ENCODE measurements at places on chromosomes 3 and 15.

DNA sequence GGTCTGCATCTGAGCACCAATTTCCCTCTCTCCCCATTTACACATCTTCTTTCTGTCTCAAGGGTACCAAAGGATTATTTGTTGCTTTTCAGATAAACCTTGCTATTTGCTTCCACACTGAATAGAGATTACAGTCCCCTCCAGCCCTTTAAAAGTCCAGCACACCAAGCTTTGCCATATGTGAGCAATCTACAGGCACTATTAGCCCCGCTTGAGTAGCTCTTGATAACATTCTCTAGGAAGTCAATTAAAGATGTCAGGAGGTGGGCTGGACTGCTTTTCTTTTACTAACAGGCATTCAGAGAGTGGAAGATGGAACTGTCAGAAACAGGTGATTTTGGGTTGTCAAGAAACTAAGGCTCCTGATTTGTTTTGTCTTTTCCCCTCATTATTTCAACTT lies 417.0 kb downstream of the ROBO2 start:
- no peak for DNase-seq

DNA sequence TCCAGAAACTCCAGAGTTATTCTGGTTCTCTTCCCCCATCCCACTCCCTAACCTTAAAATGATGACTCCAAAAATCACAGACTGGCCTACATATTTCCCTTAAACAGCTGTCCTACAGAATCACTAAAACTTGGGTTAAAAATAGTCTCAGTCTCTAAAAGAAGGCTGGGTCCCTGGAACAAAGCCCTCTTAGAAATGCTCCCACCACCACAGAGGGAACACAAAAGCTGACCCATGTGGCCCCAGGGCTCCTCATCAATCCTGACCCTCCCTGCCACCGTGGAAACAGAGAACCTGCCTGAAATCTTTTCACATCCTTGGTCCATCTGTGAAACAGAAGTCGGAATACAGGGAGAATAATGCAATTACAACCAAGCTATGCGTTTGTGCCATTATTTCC lies 55.7 kb upstream of the DCLK3 start:
- DNase-seq = no peak

DNA sequence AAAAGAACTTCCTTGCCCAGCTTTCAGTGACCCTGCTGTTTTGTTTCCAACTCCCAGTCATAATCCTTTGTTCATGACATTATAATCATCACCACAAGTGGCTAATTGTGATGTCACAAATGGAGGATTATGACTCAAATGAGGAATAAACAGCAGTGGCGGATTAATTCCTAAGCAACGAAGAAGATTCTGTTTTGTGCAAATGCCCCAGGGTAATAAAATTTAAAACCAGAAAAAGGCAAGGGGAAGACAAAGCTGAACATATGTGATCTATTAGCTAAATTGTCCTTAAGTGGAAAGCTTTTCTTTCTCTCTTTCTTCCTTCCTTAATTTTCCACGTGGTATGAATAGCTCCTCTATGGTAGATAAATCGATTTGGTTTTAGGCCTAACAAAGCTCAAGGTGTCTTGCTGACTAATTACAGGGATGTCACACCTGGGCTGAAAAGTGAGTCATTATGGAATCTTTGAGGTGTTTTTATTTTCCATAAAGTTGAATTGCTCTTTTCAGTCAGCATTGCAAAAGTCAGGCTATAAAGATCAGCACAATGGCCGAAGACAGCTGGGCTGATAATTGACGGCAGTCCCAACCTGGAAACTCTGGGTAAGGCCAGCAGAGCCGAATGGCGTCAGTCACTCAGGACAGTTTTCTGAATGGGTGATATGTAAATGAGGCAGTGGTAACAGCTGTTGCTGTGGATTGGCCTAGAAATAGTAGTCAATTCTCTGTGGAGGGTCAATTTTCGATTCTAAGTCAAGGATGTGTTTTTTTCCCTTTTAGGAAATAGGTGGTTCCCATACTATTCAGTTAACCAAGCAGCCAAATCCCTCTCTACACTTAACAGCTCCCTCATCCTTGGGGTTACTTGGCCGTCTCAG lies 121.5 kb downstream of the PTPRG start:
- no peak for DNase-seq

GRCh38 chr3:150384296-150385212 lies 23.5 kb upstream of the TSC22D2 start:
- DNase-seq = peak; percentile 66

DNA sequence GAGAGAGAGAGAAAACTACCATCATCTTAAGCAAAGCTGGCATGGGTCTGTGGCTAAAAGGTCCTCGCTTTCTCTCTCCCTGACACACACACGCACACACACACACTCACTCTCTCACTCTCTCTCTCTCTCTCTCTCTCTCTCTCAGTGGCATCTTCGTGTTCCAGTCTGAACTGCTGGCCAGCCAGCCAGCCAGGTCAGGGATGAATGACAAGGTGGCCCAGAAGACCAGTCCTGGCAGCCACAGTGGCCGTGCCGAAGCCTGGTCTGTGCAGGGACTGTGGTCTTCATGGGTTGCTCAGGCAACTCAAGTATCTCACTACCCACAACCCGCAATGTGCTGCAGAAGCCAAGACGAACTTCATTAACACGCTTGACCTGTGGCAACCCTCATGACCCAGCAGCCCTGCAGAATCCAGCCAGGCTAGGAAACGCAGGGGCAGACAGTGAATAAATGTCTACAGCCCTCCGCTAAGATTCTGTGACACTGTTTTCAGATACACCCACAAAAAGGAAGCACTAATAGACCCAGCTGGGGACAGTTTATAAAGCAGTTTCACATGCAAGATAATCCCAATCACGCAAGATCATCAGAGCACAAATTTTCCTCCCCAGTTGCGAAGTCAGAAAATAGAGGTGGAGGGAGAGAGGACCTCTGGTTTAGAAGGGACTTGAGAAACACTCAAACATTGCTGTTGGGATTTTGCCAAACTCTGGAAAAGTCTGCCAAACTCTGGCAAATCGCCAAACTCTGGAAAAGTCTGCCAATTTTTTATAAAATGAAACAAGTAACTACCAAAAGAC lies 66.4 kb downstream of the XXYLT1 start:
- DNase-seq = peak; percentile 78

DNA sequence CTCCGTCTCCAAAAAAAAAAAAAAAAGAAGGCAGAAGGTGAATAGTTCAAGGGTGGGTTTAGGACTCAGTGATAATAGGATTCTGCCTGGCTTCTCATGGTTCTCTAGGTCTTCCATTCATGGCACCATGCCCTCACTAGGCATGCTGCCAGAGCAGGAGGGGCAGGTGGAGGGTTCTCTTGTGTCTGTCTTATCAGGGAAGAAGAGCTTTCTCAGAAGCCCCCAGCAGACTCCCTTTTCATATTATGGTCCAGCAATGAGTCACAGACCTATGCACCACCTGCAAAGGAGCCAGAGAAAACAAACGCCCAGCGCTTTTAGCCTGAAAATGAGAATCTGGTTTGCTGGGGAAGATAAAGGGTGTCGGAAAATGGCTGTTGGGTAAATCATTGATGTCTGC lies 3.0 kb downstream of the CCR2 start:
- no peak for DNase-seq

GRCh38 chr3:185721970-185722369 lies 102.9 kb downstream of the IGF2BP2 start:
- no peak for DNase-seq

DNA sequence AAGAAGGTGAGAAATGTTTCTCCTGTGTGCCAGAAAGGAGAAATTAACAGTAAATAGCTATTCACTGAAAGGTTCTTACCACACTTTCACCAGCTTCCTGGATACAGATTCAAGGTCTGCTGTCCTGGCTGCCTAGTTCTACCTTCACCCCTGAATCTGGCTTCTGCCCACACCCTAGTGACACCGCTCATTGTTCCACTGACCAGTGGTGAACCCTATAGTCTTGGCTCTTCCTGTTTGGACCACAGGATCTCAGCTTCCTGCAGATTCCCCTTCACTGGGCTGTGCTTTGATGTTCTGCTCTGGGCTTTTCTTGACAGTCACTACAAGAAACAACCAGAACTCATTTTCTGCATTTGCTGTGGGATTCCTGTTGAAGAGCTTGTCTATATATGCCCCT lies 250.0 kb downstream of the XXYLT1 start:
- no peak for DNase-seq

DNA sequence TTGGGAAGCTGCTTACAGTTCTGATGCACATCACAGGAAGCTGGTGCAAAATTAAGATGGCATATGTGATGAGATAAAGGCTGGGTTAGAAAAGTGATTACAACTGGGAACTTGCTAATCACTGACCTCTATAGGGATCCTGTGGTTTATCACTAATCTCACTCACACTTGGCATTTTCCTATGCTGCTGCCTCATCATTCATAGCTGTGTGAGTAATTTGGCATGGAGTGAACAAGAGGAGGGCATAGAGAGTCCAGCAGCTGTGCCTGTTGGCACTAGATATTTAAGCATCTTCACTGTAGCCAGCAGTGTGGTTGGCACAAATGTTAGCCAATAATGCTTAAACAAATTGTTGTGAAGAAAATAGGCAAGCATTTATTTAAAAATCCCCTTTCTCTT lies 217.7 kb upstream of the CGNL1 start:
- no peak for DNase-seq

- DNase-seq = no peak
Measured at GRCh38 chr3:55601366-55602080, 114.4 kb upstream of the WNT5A start.

DNA sequence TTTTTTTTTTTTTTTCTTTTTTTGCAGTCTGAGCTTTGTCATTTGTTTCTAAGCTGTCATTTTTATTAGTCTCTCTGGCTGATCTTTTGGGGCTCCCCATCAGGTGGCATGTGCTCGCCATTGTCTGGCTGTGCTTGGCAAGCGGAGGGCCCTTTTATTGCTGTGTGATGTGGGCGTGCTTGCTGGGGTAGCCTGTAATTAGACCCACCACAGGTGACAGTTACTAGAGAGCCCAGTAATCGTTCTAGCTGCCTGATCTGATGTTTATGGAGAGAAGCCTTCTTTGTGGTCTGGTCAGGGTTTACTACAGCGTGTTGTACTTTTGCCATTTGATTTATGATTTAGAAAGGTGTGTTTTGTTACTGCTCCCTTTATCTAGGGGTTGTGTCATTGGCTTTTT lies 179.9 kb downstream of the MCTP2 start:
- DNase-seq = no peak

GRCh38 chr15:85496551-85497171 lies 116.3 kb downstream of the AKAP13 start:
- DNase-seq = no peak

DNA sequence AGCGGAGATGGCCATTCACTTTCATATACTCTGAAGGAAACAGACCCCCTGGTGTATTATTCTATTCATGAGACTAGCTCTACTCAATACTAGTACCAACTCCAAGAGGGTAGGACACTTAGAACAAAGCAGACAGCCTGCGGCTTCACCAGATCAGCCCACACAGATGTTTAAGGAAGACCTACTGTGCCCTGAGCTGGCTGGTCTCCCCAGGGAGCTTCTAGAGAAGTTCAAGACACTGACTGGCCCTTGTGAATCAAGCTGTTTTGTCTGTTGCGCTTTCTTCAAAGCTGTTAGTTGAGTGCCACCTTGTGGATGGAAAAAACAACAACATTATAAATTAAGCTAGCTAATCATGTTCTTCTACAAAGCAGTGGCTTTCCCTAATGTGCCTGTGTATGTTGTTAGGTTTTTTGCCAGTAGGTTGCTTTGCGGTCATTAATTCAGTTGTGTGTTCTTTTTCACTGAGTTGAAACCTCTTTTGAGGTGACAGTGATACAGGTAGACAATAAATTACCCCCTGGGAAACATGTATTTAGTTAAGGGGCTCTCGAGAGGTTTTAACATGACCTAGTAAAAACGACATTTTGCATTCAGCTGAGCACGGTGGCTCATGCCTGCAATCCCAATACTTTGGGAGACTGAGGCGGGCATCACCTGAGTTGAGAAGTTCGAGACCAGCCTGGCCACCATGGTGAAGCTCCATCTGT lies 64.2 kb upstream of the MYZAP start:
- DNase-seq = peak; percentile 39

DNA sequence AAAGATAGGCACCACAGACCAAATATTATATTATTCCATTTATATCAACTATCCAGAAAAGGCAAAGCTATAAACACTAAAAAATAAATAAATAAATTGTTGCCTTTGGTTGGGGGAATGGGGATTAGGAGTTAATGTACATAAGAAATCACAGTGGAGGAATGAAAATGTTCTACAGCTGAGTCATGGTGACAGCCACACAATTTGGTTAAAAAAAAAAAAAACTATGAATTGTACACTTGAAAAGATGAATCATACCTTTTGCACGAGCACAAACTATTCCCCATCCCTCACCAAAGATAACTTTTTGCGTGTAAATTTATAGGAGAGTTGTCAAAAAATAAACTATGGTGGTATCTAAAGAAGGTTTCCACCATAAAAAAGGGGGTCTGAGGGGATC lies 103.2 kb downstream of the TBC1D5 start:
- DNase-seq = no peak

- DNase-seq = no peak
Measured at GRCh38 chr3:196054661-196055060, 27.2 kb downstream of the TFRC start.

DNA sequence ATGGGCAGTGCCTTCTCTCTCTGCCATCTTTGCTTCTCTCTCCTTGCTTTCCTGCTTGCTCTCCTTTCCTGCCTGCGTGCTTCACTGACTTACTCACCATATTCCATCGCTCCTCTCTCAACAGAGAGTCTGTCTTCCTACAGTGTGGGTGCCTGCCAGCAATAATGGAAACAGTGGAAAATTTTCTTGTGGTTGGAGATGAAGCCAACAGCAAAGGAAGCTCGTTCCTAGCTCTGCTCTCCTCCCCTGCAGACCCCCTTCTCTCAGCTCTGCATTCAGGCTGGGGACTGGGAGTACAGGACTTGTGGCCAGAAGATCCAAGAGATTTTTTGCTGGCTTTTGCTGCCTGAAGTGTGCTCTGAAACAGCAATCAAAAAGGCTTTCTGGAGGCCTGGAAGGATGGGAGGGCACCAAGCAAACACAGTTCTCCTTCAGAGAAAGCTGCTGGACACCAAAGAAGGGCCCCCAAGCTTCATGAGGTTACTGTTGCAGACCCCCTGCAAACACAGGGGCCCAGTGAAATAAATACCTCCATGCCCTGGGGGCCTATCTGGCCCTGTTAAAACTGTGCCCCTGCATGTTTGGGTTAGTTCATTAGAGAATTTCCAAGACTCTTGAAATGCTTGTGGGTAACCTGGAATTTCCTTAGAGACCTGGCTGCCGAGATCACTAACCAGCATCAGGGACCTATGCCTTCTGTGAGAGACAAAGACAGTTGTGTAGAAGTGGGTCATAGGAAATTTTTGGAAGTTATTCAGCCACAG lies 149.9 kb upstream of the RASGRP1 start:
- DNase-seq = no peak

- DNase-seq = no peak
Measured at GRCh38 chr3:28846971-28847478, 433.8 kb upstream of the RBMS3 start.

DNA sequence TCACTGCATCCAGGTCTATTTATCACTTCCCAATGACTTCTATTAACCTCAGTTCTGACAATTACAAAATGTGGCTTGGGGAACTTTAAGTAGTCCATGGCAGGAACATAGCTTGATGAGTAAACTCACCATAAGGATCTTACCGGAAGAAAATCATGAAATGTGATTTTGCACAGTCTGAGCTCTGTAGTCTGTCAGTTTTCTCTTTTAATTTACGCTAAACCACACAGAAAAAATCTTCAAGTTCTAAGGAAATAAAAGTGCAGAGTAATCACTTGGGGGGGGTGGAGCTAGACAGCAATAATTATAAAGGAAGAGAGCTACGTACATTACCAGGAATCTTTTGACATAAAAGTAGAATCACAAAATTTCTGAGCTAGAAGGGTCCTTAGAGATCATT lies 9.2 kb downstream of the TBC1D5 start:
- DNase-seq = no peak

- DNase-seq = no peak
Measured at GRCh38 chr3:45927881-45928280, 15.4 kb upstream of the CXCR6 start.

Data from CMK (cell line).